ENCODE measurements at places on chromosomes 1 and 21.

GRCh38 chr1:193372553-193372952 is 186.1 kb upstream of the B3GALT2 start:
- no peak for DNase-seq

- DNase-seq: no peak
These were observed 26.9 kb downstream of the INAVA start for GRCh38 chr1:200921571-200922110.

DNA sequence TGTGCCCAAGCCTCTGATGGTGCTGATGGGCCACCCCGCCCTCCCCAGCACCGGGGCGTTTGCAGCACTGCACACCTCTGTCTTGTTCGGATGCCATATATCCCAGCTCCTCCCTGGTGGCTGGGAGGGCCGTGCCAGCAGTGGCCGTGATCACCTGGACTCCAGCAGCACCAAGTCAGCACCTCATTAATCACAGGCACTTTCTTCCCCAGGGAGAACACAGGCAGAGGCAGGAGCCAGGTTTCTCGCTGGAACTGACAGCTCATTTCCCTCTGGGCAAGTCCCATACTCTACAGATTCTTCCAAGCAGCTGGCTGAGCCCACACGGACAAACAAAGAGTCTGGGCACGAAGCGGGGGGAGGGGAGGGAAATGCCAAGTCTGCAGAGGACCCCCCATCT is 141.7 kb upstream of the EDN2 start:
- DNase-seq: no peak

DNA sequence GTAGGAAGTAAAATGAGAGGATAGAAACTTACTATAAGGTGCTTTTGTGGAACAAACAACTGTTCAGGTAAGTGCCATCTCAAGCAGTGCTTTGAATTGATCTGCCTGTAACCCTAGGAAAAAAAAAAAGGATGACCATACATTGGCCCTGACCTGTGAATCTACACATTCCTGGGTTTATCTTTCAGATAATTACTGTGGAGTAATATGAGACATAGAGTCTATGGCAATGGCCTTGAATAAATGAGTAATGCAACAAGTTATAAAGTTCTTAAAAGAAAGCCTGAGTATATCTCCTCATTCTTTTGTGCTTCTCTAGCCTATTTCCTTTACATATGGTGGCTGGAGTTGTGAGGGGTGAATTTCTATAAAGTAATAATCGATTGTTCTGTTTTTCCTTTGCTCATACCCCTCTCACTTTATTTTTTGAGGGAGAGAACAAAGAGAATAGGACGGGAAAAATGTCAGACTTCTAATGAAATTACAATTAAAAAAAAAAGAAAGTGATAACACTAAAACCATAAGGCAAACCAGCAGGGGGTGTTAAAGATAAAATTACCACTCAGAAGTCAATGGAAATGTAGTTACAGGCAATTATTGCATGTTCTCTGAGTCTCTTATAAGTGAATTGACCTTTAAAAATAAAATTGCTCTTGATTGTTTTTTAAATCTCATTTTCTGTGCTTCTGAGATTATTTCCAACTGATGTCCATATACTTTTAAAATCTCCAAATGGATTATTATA is 12.4 kb upstream of the ATP1A1 start:
- DNase-seq: no peak

- DNase-seq: no peak
These were observed 332.4 kb downstream of the RPS6KC1 start for GRCh38 chr1:213383465-213383864.

DNA sequence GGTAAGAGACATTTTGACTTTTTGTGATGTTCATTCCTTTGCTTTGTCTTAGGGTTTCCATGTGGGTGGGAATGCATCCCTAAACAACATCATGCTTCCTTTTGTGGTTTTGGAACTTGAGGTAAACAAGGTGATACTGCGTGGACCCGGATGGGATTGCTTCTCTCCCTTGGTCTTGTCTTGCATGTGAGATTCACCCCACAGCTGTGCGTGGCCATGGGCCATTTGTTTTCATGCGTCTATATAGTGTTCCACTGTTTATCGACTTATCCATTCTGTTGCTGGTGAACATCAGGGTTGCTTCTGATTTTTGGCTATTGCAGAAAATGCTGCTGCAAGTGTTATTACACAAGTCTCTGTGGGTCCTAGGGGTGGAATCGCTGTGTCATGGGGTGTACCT is 21.1 kb downstream of the CRYAA start:
- DNase-seq: no peak

- no peak for DNase-seq
These were observed 57.6 kb downstream of the PLPPR5 start for GRCh38 chr1:98947071-98947470.

DNA sequence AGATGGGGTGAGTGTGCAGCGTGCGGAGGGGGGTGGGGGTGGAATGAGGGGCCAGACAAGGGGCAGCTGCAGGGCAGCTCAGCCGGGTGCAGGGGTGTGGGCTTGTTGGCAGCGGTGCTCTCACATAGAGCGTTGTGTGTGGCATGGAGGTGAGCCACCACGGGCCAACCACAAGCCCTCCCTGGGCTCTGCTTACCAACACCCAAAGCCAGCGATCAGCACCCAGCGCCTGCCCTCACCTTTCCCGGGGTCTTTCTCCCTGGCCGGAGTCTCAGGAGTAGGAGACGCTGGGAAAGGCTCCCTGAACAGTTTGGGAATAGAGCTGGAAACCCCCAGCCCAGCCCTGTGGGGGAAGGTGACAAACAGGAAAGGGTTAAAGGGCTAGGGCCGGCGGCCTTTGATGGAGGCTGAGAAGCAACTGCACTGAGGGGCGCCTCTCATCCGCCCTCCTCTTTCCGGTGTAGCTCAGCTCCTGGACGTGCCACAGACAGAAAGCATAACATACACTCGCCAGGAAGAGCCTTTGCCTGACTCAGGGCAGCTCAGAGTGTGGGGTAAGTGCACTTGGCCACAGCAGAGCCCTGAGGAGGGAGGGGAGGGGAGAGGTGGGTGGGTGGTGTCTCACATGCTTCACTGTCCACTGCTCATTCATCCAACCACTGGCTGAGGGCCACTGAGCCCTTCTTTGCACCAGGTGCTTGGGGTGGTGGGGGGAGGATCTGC is 577 bp downstream of the IKBKE start:
- DNase-seq: peak; percentile 33

DNA sequence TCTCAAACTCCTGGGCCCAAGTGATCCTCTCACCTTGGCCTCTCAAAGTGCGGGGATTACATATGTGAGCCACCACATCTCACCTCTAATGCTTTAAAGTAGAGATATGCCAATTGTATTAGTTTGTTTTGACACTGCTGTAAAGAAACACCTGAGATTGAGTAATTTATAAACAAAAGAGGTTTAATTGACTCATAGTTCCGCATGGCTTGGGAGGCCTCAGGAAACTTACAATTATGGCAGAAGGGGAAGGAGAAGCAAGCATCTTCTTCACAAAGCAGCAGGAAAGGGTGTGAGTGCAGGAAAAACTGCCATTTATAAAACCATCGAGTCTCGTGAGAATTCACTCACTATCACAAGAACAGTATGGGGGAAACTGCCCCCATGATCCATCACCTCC is 3.5 kb upstream of the MYCL start:
- DNase-seq: no peak

DNA sequence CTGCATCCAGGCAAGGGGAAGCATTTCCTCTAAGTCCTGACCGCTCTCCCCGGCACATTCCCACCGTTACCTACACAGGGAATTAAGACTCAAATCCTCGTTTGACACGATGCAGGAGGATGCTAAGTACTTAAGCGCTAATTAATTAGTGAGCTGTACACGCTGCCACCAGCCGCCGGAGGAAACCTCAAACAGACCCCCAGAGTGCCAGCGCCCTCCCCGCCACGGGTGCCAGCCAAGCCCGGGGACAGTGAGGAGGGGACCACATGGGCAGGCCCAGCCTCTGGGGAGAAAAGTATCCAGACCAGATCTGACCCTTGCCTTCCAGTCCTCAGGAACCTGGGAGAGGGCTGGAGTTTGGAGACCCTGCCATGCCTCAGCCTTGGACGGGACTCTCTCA is 17.4 kb upstream of the CASZ1 start:
- no peak for DNase-seq

DNA sequence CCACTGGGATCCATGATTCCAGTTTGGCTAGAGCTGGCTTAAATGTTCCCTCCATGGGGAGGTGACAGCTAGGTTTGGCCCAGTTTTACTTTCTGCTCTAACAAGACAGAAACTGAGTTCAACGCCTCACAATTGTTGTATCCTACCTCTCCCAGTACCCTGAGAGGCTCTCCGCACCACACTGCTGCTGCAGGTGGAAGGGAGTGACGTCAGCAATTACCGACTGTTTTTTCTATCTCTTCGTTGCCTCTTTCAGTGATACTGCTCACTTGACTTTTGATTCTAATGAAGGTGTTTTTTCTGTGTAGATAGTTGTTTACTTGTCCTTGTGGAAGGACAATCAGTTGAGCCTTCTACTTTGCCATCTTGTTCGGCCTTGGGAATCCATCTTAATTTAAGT is 204.9 kb upstream of the DUSP10 start:
- no peak for DNase-seq

DNA sequence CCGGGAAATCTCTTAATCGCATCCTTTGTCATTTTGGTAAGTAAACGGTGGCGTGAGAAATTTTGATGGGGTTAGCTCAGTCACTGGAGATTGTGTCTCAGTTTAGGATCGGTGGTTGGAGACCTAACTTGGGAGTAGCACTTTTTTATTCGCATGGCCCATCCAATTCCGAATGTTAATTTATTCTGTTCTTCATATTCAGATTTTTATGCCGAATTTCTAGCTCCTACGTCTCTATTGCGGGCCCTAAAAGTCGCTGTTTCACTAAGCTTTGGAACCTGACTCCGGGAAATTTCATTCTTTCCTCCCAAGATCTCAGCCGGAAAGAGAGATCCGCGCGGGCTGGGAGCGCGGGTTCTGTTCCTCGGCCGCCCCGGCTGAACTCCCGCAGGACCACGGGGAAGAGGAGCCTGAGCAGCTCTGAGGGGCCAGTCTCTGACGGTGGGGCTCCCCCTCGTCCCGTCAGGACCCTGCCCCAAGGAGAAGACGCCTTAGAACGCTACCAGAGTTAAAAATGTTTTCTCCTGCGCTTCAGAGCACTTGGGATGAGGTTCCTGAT is 279.7 kb downstream of the FAM72C start:
- DNase-seq: no peak

- DNase-seq: no peak
These were observed 56.6 kb downstream of the PCNX2 start for GRCh38 chr1:233238884-233239431.

GRCh38 chr21:32140151-32140550 is 138.7 kb downstream of the MIS18A start:
- no peak for DNase-seq

DNA sequence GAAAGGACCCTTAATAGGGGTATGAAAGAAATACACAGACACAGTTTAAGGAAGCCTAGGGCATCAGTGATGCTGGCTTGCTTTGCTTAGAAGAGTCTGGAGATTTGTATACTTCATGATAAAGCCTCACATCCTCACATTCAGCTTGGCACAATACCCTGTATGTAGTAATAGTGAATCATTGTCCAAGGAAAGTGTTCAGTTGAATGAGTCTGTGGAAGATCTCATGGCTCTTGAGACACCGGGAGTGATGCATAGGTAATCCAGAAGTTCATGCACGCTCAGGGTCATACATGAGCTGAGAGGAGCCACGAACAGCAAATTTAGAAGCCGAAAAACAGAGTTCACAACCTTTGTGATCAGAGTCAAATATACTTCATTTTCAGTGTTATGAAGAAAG is 537.2 kb upstream of the TMPRSS15 start:
- no peak for DNase-seq

DNA sequence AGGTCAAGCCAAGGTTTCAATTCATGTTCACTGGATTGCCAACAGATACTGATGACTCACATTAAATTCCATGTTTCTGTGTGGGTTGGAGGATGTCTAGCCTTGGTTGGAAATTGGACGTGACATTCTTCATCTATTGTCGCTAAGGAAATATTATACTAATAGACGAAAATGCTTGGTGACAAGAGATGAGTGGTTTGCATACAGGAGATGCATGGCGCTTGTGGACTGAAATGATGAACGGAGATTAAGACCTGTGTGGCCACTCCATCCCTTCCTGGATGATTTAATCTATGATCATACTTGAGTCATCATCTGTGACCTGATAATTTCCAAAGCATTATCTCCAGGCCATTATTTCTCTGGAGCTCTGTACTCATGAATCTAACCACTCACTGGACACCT is 97.0 kb upstream of the CD34 start:
- no peak for DNase-seq

DNA sequence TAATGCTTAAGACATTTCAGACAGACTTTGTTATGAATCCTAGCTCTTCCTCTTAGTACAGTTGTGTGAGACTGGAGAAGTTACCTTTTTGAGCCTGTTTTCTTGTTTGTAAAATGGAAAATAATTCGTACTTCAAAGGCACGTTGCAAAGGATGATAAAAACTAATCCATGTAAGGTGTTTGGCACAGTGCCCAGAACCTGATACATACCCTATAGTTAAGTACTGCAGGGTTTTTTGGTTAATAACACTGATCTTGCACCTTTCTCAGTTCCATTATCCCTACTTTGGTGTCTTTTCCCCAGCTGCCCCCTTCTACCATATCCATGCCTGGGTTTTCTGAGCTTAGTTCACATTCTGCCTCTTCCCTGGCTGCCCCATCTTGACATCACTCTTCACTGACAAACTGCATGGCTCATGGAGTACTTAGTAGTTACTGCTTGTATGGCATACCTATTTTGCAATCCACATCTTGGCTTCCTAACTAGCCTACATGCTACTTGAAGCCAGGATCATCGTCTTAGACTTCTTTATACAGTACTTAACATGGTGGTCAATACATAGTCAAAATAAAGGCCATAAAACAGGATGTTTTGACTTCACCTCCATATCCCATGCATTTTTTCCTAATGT is 10.1 kb downstream of the CCDC185 start:
- no peak for DNase-seq

DNA sequence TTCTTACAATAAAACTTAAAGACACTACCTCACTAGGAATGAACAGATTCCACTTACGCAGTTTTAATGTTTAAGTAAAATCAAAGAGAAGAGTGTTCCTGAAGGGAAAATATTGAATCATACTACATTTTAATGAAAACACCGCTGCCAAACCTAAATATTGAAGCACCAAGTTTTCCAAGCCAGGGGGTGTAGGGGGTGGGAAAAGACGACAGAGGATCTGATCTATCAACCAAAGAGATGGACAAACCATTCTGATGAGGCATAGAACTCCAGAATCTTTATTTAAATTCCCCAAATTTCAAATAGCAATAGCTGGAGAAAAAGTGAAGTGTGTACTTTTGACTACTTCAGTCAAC is 1.2 kb downstream of the ELK4 start:
- DNase-seq: no peak

DNA sequence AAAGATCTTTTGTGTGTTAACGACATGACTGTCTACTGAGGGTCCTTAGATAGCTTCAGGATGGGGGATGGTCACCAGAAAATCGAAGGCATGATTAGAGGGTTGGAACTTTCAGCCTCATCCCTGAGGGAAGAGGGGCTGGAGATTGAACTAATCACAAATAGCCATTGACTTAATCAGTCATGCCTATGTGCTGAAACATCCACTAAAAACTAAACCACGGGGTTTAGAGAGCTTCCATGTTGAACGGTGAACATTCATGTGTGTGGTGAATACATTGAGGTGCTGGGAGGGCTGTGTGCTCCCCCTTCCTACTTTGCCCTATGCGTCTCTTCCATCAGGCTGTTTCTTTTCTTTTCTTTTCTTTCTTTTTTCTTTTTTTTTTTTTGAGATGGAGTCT is 17.0 kb downstream of the RBP7 start:
- no peak for DNase-seq

All from activated CD4-positive, alpha-beta T cell treated with anti-CD3 and anti-CD28 coated beads for 24 hours (primary cell).